ENCODE measurements at places on chromosomes 2 and 18. TPM values are rescaled to one million over a fixed set of nuclear protein-coding genes. Genes with fewer than 3 reads are reported as not detected.

DNA sequence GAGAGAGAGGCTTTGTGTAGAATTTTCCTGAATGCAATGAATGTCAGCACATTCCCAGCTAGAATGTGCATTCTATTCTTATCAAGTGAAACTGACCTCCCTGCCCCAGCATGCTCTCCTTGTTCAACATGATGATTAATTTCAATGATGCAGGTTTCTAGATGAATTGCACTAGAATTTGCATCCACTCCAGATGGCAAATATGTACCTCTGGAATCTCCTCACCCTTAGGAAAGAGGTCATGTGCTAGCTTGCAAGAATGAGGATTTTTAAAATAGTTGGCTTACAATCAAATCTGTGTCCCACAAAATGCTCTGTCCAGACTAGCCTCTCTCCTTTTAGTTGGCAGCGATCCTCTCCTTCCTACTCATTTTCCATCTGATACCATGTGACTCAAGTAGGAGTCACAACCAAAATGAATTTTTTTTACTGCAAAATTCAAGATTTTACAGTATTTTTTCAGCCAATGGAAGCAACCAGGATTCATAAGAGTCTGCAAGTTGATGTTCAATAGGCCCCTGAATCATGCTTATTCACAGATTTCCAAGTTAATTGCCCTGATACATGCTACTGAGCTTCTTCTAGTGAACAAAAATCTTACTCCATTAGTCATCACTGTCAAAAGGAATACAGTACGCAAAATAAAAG lies 21.0 kb upstream of the STAT4 start:
- DNase-seq: peak; percentile 21

DNA sequence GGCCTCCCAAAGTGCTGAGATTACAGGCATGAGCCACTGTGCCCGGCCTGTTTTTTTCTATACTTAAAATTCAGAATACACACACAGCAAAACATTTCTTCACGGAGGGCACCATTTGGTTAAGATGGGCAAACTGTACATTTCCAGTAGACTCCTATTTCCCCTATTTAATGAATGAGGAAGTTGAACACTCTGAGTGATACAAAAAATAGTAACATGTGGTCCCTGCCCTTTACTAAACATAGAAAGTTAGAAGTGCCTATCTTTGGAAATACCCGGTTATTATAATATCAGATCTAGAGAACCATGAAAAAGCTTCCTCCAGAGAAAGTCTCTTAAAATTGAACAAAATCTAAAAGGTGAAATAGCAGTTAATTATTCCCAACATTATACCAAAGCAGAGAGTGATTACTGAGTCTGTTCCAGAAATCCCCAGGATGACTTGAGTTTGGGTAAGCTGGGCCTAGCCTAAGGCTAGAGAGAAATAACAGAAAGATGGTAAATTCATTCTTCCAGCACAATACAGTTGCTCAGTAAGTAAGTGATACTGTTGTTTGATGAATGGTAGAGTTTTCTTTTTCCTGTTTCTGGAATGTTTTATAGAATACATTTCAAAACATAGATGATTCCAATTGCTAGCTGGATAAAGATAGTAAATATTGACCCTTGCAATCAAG lies 23.3 kb upstream of the RMC1 start:
- DNase-seq: no peak

GRCh38 chr2:9693196-9693491 lies 62.3 kb upstream of the YWHAQ start:
- DNase-seq: no peak

Gene ADRA2B
- 0.23 TPM for total RNA-seq

DNA sequence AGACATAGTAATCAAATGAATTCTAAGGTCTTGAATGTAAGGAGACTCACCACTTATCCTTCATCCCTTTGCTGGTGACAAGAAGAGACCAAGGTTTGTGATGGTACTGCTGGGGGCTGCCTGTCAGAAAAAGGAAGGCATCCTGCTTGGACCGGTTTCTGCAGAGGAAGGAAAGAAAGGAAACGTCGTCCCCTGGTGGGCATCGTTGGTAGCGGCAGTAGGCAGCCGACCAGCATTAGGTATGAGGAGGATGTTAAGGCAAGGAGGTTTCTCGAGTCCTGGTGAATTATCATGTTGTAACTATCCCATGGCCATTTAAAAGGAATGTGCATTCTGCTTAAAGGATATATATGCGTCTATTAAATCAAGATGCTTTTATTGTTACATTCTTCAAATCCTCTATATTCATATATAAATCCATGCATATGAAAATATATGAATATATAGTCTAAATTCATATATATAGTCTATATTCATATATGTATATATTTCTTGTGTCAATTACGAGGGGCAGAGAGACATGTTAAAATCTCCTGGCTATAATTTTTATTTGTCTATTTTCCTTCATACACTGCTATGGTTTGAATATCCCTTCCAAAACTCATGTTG lies 94.4 kb upstream of the TGFA start:
- peak; percentile 51 for DNase-seq

GRCh38 chr18:55510809-55511208 lies 77.2 kb downstream of the TCF4 start:
- no peak for DNase-seq

- DNase-seq: no peak
Observed at GRCh38 chr18:11096839-11097750, 52.3 kb downstream of the PIEZO2 start.

All from prostate gland (tissue), 2 donors.